ENCODE measurements at places on chromosomes 3 and 15.

- DNase-seq, result no peak
These were observed 76.4 kb downstream of the AKAP13 start for GRCh38 chr15:85456798-85457197.

- peak; percentile 56 for DNase-seq
These were observed at the start of gene TBC1D2B for GRCh38 chr15:78077053-78077870. Gene TBC1D2B, minus strand, starts transcription at chr15:78077711. Its CDS starts 59 bp downstream, at chr15:78077652.

DNA sequence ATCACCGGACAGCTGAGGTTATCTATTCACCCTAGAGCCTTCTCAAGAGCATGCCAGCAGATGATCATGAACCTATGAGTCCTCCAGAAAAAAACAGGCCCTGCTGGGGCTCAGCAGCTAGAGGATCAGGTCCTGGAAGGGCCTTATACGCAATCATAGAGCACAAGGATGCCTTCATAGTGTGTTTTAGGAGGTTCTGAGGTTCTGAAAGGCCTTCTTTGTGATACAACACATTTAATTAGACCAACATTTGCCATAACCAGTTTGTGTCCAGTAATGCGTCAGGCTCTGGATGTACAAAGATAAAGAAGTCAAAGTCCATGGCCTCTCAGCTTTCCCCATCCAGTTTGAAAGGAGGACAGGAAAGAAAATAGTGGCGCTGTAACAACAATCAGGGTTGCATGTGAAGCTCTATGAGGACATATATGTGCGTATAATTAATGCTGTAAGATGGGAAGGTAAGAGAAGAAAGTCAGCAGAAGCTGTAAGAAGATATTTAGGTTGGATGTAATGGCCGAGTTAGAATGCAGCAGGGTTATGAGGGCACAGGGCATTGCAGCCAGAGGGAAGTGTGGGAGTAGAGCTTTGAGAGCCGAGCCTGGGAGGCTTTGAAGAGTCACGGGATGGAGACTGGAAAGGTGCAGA, 302.6 kb upstream of the TBL1XR1 start:
- no peak for DNase-seq

- no peak for DNase-seq
These were observed 46.2 kb downstream of the DENND6A start for GRCh38 chr3:57646723-57647122.

- DNase-seq, result no peak
These were observed 85.5 kb downstream of the LARS2 start for GRCh38 chr3:45473841-45474240.

GRCh38 chr3:47096959-47097358, 67.0 kb downstream of the SETD2 start:
- no peak for DNase-seq

DNA sequence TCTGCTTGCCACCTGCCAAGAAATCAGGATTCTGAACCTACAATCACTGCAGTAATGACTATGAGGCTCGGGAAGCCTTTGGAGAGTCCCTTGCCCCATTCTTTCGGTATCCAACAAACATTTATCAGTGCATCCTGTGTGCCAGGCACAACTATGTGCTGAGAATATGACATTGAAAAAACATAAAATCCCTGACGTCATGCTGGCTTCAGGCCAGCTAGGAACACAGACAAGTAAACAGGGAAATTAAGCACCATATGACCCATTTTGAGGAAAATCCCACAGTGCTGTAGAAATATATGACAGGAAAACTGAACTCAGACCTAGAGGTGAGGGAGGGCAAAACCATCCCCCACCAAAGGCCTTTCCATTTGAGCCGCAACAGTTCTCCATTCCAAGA, 34.1 kb upstream of the DET1 start:
- DNase-seq, result no peak

GRCh38 chr3:192445770-192446644, 281.3 kb downstream of the FGF12 start:
- DNase-seq, result no peak

DNA sequence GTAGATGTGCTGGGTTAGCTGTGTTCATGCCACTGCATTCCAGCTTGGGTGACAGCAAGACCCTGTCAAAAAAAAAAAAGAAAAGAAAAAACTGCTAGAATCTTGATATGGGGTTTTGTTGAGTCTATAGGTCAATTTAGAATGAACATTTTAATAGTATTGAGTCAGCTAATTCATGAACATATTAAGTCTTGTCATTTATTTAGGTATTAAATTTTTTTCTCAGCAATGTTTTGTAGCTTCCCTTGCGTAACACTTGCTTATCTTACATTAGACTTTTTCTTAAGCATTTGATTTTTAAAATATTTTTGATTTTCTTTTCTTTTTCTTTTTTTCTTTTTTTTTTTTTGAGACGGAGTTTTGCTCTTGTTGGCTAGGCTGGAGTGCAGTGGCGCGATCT, 60.7 kb upstream of the GOLGA6B start:
- DNase-seq, result no peak

- no peak for DNase-seq
These were observed 4.6 kb upstream of the EPB42 start for GRCh38 chr15:43225201-43225949.

DNA sequence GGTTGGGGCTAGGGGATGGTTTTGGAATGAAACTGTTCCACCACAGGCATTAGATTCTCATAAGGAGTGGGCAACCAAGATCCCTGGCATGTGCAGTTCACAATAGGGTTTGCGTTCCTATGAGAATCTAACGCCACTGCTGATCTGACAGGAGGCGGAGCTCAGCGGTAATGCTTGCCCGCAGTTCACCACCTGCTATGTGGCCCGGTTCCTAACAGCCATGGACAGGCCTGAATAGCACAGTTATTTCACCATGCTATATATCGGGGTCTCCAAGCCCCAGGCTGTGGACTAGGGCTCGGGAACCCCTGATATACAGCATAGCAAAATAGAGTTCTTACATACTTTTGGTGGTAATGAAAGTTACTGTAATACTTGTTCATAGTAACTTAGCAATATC, 99.9 kb upstream of the THSD4 start:
- no peak for DNase-seq

DNA sequence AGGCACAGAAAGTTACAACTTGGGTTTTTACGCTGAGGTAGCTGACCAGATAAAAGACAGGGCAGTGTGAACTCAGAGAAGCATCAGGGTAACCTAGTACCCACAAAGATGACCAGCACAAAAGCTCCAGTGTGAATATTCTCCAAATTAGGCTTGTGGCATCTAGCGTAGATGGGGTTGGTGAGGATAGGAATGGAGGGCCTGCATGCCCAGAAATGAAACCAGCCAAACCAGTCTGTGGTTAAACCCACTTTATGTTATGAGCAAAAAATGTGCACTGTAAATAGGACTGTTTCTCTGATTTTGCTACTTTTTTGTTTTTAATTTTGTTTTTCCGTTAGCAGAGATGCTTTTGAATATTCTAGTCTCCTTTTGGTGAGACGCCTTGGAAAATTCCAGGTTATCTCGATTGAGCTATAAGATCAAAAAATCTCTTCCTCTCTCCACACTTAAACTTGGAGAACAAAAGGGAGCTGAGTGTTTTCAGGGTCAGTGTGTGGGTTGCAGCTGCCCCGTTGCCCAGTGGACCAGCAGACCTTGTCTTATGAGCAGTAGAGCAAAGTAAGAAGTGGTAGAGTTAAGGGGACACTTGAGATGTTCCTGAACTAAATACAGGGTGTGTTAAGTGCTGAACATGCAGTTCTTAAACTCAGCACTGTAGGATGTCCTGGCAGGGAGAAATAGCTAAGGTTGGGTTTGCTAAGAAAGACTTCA, 132.9 kb downstream of the C3orf38 start:
- no peak for DNase-seq

DNA sequence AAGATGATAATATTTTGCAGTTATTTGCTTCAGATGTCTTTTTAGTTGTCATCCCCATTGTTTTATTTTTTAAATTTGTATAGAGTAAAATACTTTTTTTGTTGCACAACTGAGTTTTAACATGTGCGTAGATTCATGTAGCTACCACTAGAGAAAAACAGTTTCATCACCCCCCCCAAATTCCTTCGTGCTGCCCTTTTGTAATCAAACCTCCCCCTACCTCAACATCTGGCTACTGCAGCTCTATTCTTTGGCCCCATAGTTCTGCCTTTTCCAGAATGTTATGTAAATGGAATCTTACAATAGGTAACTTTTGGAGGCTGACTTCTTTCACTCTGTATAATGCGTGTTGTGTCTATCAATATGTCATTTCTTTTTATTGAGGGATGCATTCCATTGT, 232.0 kb upstream of the RASGRP1 start:
- no peak for DNase-seq

DNA sequence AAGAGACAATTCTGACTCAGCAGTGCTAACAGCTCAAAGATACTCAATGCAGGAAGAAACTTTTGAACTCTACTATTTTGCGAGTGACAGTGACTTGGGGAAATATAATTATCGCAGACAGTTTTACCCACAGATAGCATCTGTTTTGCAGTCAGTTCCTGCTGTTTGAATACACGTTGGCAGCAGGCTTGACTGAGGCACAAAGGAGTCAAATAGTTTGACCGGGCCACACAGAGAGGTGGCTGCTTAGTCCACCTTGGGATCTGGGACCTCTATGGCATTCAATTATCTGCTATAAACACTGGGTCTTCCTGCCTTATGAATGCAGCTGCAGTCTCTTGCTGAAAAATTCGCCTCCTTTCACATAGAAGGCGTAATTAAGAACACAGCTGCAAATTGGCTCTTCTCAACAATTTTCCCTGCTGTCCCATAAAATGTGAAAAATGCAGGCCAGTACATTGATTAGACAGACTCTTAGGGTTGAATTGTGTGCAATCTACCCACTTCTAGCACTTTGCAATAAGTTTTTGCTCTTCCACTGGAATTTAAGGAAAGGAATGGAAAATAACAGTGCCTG, 56.5 kb downstream of the OTOL1 start:
- no peak for DNase-seq

DNA sequence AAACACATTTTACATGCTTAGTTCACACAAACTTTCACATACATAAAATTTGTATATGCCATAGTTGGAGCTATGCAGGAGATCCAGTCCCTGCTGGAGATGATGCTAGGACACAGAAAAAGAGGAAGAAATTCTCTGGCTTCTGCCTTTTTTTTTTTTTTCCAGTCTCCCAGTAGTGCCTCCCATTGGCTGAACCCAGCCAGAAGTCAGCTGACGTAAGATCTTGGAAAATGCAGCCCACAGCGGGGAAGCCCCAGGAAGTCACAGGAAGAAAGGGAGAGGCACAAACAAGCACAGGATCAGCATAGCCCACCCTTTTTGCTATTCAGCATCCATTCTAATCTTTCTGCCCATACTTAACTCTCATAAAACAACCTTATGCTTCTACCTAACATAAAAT, 38.5 kb downstream of the SCN11A start:
- DNase-seq, result no peak

- DNase-seq, result no peak
These were observed 215.6 kb upstream of the TLE3 start for GRCh38 chr15:70313099-70314017.

DNA sequence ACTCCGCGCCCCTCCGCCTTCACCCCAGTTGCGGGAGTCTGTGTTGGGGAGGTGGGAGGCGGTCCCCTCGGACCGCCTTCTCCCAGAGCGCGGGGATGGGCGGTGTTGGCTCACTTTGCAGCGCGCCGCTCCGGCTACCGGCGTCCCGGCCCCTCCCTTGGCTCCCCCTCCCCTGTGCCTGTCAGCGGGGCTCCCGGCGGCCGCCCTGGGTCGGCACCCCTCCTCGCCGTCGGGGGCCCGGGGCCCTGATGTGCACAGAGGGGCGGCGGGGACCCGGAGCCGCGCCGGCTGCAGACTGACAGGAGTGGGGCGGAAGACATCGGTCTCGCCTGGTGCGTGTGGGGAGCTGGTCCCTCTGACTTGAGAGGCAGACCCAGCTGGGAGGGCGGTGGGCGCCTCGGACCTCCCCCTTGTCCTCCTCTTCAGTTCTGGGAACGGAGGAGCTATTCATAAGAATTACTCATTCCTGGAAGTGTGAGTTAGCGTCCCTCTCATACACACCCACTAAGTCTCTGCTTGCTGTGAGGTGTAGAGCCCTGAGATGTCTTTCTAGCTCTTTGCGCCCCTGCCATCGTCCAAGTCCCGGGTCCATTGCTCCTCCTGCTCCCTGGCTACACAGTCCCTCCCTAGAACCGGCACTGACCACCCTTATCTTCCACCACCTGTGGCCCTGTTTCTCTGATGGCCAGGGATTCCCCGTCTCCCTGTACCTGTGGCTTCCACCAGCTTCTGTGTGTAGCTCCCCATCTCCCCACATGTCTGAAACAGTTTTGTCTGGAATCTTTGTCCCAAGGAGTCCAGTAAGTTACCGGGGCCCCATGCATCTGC, 42.3 kb upstream of the ROPN1 start:
- peak; percentile 12 for DNase-seq

GRCh38 chr15:63318344-63318743, 40.9 kb downstream of the APH1B start:
- no peak for DNase-seq

- no peak for DNase-seq
These were observed 24.6 kb downstream of the MNS1 start for GRCh38 chr15:56440214-56440770.

DNA sequence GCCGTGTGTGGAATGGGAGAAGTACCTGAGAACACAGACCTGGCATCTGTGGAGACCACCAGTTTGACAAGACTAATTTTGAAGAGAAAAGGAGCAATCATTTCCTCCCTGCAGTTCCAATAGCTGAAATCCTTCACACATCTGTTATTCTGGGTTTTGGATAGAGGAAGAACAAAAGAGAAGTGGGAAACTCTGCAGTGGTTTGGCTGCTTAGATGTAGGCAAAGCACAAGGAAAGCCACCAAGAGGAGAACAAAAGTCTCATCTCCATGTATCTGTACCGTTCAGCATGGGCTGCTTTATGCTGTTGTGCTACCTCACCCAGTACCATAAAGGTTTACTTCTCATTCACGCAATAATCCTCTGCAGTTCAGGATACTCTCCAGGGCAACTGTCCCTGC, 153.1 kb upstream of the COL8A1 start:
- no peak for DNase-seq

DNA sequence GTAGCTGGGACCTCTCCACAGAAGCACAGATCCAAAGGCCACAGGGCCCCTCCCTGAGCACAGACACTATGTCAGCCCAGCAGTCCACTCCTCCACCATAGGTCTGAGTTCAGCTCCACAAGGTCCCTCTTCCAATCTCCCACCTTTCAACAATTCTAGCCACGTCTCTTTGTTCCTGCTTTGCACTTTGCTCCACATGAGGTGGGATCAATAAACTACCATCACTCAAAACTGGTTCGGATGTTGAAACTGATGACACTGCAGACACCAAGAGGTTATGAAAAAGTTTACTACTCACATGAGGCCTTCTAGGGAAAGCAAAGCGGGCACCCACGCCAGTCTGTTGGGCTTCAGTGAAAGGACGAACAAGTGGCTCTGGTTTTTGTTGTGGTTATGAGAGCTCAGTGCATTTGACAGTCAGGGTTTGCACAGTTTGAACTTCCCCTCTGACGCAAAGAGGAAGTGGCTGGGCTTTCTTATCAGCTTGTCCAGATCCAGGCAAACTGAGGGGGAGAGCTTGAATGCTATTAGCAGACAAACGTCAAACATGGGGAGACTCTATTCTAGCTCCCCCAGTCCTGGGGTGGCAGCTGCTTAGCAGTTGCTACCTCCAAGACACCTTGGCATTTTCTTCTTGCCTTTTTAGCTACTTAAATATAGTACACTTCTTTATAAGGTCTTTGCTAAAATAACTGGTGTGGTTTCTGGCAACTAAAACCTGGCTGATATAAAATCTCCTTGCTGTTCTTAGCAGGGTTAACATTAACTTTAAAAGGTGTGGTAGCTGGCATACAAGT, 37.8 kb downstream of the ZNF445 start:
- no peak for DNase-seq
